ENCODE measurements at places on chromosomes 16 and 17.

DNA sequence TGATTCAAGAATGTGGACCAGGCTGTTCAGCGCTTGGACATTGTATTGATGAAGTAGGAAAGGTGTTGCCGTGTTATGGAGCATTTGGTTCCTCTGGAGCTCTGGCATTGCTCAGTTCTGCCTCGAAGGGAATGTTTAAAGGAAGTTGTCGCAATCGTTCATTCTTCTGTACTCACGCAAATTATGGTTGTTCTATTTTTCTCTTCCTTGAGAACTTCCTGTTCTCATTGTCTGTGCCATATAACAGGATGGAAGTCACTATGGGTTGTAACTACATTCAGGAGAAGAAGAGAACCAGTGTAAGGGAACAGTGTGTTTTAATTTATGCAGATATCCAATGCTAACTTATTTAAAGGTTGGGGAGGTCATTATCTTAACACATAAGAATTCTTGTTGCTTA, 13.0 kb downstream of the PCTP start:
- peak; percentile 21 for DNase-seq

GRCh38 chr17:3905017-3905520, 11.2 kb downstream of the P2RX1 start:
- no peak for DNase-seq

DNA sequence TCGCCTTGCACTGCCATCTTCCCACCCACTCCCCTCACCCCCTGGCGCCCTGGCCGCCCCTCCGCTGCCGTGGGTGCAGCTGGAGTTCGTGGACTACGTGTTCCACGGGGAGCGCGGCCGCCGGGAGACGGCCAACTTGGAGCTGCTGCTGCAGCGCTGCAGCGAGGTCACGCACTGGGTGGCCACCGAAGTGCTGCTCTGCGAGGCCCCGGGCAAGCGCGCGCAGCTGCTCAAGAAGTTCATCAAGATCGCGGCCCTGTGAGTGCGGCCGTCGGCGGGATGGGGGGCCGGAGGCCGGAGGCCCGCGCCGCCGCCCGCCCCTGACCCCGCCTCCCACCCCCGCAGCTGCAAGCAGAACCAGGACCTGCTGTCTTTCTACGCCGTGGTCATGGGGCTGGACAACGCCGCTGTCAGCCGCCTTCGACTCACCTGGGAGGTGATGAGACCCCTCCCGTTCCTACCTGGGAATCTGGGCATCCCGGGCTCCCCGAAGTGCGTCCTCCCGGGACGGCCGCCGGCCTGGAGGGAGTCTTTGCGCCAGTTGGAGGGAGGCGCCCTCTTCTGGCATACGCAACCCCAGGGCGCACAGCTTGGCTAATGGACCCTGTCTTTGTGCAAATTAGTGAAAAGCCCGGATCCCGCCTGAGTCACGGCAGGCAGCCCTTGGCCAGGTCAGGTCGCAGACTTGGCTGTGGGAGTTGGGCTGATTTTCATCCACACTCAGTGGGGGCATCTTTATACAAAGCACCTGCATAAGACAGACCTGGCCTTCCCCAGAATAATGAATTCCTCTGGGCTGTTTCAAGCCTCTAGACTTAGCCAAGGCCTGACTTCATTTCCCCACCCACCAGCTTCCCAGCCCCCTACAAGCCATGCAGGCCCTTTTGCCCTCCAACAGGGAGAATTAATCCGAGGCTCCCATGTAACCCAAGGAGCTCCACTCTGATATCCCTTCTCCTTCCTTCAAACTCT, 14.3 kb downstream of the RAPGEFL1 start:
- DNase-seq: peak; percentile 53

- DNase-seq: no peak
These were observed 848 bp upstream of the KRT19 start for GRCh38 chr17:41528959-41529353.

- no peak for DNase-seq
These were observed 4.7 kb upstream of the RAB40B start for GRCh38 chr17:82703036-82703745.

GRCh38 chr17:38701504-38702165, 3.4 kb upstream of the MLLT6 start:
- DNase-seq: peak; percentile 100

GRCh38 chr16:69930117-69930776, 20.9 kb upstream of the CLEC18A start:
- DNase-seq: peak; percentile 18

- no peak for DNase-seq
These were observed 88.3 kb upstream of the DNAH17 start for GRCh38 chr17:78665387-78665951.

DNA sequence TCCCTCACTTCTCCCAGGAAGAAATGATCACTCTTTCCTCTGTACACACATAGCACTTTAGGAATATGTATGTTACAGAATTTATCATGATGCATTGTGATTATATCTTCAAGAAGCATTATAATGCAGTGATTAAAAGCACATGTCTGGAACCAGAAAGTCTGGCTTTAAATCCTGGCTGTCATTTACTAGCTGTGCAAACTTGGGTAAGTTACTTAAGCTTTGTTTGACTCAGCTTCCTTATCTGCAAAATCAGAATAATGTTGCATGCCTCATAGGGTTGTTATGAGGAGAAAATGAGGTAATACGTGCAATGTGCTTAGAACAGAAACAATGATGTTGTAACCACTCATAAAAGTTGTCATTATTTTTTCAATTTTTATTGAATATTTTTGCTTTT, 156.3 kb upstream of the ZKSCAN2 start:
- no peak for DNase-seq

DNA sequence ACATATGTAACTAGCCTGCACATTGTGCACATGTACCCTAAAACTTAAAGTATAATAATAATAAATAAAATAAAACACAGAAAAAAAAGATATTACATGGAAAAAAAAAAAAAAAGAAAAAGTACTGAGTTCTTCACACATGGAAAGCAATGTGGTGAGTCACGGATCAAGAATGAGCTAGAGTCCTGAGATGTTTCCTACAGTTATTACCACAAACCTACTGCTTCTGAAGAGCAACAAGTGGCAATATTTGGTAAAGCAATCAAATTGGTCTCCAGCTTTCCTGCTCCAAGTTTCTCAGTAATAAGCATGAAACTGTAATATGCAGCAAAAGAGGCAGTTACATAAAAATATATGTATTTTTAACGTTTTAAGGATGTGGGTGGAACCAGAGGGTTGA, 223.3 kb upstream of the SALL1 start:
- no peak for DNase-seq

Measured in CD14-positive monocyte (primary cell).